ENCODE measurements at places on chromosomes 16 and 17.

- no peak for DNase-seq
These were observed 15.1 kb upstream of the GLG1 start for GRCh38 chr16:74622005-74622404.

GRCh38 chr16:54847207-54847606, 83.5 kb upstream of the IRX5 start:
- no peak for DNase-seq

- no peak for DNase-seq
These were observed 3.0 kb downstream of the ALKBH5 start for GRCh38 chr17:18186627-18186982.

DNA sequence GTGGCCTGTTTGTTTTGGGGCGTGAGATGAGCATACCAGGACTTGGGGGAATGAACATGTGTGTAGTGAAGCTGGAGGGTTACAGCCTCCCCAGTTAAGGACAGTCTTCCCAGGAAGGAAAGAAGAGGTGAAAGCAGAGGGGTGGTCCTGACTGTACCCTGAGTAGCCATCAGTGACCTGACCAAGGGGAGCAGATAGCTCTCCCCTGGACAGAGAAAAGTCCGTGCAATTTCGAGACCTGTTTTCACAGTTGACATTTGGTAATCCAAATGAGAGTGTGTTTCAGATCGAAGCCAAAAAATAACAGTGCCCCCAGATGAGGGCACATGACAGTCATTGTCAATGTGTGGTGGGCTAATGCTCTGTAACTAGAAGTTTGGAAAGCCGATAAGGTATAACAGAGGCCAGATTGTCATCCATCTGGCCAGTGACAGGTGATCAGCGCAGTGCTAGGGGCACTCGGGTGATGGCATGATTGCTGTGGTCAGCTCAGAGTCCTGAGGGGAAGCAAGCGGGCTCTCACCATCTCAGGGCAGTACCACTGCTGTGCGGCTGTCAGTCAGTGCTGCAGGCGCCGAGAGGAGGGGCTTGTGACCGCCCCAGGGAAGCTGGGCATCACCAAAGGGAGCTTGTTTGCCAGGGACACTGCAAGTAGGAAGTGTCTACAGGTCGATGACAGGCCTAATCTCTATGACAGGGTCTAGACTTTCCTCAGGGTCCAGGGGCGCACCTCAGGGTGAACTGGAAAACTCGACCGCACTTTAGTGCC, 1.1 kb upstream of the NME2 start:
- no peak for DNase-seq

DNA sequence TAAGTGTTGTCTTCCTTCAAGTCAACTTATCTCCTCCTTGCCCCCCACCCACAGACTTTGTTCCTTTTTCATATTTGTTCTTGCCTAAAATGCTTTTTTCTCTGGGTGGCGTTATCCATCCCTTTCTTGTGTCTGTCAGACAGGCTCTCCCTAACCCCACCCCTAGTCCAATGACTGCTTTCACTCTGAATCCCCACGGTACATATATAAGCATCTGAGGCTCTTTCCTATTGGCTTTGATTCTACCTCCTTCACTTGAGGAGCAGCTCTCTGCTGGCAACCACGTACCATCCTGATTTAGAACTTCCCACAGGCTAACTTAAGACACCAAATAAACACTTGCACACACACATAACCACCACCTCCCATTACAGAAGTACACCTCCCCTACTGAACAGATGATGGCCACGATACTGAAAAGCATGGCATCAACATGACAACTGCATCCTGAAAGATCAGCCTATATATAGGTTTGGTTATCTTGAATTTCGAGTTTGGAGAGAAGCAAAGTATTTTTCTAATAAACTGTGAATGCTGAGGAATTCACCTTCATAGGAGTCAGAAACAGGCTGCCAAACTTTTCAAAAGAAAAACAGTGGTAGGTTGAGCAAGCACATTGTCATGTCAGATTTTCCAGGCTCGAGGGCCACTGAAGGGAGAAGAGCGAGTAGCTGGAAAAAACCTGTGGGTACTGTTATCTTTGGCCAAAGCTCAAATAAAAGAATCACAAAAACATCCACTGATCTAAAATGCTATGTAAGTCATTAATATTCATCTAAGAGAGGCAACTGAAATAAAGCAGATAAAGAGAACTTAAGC, 24.3 kb downstream of the STAT3 start:
- no peak for DNase-seq

DNA sequence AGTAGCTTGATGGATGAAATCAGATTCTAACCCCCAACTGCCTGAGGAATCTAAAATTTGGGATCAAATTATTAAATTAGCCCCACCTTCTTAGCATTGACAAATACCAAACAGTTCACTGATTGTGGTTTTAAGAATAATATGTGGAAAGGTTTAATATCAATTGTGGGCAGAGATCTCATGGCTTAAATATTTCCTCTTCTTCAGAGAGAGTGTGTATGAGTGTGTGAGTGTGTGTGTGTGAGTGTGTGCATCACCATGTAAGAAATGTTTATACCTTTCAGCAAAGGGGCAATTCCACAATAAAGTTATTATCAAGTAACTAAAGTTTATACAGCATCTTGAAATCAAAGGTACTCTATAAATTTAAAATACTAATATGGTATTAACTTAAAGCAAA, 3.2 kb downstream of the SMURF2 start:
- no peak for DNase-seq

DNA sequence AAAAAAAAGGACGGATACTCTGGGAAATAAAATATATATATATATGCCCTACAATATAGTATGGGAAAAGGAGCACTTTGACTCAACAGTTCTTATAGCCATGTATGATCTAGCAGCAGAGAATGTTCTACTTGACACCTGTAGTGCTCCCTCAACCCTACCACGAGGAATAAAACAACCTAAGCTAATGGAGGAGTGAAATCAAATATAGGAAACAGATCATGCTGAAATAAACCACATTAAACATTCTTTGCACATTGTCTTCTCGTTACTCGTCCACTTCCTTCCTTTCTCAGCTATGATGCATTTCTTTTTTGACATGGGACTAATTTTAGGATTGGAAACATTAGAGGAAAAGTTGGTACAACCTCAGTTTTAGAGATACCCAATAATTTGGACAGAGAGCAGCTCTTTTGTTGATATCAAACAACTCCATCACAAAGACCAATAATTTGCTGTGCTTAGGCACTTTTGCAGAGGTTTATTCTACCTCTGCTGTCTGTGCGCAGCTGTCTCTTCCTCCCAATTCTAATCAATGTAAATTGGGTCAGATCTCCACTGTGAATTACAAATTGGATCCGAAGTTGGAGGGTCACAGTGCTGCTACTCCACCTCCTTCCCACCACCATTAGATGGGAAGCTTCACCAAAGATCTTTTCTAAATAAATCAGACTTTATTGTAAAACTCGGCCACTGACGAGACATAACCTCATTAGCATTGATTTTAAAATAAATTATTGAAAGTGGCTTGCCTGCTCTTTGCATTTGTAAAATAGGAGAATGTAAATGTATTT, 65.8 kb downstream of the SNX11 start:
- no peak for DNase-seq

GRCh38 chr16:53515259-53515658, 12.2 kb upstream of the AKTIP start:
- no peak for DNase-seq

DNA sequence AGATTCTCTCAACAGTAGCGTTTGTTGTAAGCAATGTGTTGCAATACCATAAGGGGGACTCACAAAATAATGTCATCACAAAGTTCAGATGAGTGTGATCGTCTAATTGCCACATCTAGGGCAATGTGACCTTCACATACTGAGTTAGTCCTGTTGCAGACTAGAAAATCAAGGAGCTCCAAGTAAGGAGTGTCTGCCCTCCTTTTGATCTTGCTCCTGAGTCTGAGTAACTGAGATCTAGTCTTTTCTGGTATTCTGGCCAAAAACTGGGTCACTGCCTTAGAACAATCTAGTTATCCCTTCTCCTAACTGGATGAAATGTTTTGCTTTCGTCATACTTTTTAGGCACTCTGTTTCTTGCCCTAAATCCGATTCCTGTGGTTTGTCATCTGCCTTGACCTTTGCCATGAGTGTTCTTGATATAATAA, 712.1 kb downstream of the CDH11 start:
- DNase-seq, result no peak

DNA sequence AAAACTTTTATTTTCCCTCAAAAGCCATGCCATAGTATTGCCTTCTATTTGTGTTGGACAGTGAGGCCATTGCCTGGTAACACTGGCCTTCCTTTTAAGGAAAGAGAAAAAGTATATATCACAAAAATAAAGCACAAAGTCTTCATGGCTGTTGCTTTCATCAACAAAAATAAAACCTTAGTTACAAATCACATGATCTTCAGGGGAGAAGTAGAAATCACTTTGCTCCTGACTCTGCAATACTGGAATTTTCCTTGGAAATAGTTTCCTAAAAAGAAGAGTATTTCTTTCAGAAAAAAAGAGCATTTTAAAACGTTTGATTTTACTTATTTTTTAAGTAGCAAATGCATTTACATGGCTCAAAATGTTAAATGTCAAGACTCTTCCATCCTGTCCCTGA, 41.9 kb downstream of the FAM20A start:
- DNase-seq, result no peak

DNA sequence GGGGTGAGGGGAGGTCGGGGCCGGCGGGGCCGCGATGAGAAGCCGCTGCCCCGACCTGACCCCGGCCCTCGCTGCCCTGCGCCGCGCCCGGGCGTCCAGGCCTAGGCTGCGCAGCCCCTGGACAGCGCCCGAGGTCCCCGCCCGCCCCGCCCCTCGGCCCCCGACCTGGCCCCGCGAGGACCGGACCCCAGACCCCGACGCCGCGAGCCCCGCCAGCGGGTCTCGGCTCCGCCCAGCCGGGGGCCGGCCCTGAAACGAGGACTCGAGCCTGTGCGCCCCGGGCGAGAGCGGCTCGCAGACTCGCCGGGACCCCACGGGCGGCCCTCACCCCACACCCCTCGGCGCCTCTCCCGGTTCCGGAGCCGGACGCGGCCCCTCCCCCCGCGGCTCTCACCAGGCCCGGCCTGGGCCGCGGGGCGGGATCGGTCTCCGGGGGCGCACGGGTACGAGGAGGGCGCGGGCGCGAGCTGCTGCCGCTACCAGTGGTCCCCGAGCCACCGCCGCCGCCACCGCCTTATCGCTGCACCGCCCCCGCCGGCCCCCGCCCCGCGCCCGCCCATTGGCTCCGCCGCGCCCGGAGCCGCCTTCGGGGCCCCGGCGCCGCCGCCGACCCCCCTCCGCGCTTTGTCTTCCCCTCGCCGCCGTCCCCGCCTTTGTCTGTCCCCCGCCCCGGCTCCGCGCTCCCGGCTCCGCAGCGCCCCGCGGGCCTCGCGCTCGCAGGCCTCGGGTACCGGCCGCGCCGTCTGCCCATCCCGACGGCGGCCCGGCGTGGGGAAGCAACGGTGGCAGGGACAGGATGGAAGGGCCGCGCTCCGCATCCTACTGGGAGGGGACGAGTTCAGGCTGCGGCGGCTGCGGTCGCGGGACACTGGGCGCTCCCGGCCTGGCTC, at the start of gene LIMD2:
Gene LIMD2, minus strand, starts transcription at position 488 of the 890 bp plus-strand sequence. CDS start 827 bp downstream, outside the sequence.
- DNase-seq, result no peak

DNA sequence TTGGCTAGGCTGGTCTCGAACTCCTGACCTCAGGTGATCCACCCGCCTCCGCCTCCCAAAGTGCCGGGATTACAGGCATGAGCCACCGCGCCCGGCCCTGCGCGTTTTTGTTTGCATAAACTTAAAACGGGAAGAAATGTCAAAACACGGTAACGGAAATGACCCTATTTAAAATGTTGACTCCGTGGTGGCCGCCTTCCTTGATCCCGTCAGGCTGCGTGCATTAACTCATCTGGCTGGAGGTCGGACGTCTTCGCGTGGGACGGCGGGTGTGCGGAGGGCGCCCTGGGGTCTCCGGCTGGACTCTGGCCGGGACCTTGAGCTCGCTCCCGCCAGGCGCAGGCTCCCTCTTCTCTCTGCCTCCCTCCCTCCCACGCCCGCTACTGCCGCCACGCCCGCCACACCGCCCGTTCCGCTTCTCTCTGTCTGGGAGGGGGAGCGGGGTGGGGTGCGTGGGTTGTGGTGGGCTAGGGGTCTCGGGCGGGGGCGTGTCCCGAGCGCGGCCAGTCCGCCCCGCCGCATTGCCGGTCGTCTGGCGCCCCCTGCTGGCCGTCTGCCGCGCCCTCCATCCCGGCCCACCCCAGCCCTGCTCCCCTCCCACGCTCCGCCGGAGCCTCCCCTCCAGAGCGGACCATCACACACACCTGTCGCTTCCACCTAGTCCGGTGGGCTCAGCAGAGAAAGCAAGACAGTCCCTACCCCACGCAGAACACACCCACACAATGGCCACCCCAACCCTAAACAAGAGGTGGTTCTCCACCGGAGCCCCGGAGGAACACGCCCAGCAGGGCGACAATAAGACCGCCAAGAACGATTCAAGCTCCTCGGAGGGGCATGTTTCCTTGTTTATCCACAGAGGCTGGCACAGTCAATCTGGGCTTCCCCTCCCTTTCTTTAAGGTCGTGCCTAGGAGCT, 1.2 kb upstream of the CCDC42 start:
- no peak for DNase-seq

DNA sequence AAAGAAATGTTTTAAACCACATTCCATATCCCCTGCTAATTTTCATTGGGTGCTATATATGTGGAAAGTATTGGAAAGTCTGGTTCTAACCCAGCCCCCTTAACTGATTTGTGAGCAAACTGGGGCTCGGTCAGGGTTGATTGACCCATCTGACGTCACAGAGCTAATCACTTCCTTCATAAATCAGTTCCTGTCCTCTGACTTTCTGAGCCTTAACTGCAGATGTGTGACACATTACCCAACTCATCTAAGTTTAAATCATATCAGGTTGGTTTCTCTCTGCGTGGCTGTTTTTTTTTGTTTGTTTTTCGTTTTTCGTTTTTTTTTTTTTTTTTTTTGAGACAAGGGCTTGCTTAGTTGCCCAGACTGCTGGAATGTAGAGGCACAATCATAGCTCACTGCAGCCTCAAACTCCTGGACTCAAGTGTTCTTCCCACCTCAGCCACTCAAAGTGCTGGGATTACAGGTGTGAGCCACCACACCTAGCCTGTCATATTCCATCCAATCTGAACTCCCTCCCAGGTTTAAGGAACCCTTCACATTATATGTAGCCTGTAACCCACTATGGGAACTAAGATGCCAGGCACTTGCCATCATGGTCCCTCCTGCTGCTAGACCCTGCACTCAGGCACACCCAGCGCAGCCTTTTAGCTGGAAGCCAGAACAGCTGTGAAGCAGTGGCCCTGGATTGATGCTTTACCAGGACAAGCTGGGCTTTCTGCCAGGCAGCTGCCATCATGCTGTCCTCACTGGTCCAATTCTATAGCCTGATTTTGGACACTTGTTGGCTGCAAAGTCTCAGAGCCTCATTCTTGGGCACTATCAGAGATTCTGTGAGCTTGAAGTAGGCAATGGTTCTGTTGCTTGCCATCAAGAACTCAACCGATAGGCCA, 6.9 kb upstream of the BPTF start:
- DNase-seq, result no peak
